ENCODE measurements at places on chromosomes 13 and 19. TPM values are rescaled to one million over a fixed set of nuclear protein-coding genes. Genes with fewer than 3 reads are reported as not detected.

The NLRP9 gene
- total RNA-seq = not detected

DNA sequence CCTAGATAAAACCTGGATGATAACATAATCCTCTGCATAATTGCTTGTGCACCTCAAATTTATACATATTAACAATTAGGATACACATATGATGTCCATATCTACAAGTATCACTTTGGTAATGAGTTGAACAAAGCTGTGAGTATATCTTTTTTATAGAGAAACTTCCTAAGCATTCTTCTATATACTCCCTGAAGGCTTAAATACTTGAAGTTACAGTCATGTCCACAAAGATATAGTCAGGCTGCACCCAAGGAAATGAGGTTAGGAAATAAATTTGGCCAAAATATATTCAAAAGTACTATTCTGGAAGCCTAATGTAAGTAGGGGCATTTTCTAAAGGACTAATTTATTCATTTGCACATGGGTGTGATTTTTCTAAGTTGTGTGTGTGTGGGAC, 761.5 kb downstream of the PCDH9 start:
- DNase-seq = no peak

The LRCH1 gene
- total RNA-seq = 14.0 TPM

The PSG6 gene
- total RNA-seq = not detected

DNA sequence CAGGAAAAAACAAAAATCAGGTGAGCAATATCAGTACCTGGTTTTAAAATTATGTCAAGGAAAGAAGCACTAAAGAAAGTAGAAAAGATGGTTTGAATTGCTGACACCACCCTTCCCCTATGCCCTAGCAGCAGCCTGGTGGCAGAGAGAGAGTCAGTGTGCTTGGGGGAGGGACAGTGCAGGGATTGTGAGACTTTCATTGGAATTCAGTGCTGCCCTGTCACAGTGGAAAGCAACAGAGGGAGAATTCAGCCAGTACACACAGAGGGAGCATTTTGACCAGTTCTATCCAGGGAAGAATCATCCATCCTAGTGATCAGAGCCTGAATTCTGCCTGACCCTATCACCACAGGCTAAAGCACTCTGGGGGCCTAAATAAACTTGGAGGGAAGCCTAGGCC, 222.4 kb upstream of the PCDH17 start:
- DNase-seq = no peak
